ENCODE measurements at places on chromosomes 4 and X.
A peak's percentile ranks its signal among the peaks of the same experiment; 100 is the strongest.

GRCh38 chr4:126939401-126939800 is 693.4 kb upstream of the INTU start:
- DNase-seq, result no peak

DNA sequence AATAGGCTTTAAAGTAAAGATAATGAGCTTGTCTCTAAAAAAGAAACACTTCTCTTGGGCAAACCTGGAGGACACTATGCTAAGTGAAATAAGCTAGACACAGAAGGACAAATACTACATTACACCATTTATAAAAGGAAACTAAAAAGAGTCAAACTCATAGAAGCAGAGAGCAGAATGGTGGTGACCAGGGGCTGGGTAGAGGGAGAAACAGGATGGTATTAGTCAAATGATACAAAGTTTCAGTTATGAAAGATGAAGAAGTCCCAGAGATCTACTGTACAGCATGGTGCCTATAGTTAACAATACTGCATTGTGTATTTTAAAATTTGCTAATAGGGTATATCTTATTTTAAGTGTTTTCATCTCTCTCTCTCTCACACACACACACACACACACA is 28.5 kb downstream of the ACSL4 start:
- no peak for DNase-seq

DNA sequence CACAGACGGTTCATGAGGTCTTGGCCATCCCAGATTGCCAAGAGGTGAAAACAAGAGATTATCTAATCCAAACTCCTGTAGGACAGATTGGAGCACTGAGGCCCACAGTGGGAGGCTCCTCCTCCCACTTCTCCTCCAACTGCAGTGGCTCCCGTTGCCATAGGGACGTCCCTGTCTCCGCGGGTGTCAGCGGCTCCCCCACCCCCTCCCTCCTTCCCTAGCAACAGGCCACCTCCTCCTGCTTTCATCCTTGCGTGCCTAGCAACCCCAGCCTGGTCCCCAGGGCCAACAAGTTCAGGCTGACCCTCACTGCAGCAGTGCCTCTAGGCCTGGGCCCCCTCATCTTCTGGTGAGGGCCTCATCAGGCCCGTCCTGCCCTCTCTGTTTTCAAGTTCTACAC is 6.8 kb upstream of the IQSEC2 start:
- DNase-seq, result peak; percentile 20

DNA sequence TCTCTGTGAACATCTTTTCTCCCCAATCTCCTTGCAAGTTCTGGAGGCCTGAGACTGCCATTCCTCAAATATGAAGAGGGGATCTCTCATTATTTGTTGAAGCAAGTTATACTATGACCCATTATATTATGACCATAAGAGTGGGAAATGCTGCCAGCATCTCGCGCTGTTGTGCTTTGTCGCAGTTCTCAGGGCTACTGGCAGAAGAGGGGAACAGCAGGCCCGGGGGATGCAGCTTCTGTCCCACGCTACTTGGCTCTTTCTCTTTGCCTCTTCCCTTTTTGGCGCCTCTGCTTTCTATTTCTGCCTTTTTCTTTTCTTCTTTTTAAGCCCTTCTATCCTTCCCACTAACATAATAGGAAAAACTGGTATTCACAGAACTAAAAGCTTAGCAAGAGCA is 64.2 kb downstream of the GEMIN8 start:
- DNase-seq, result no peak

DNA sequence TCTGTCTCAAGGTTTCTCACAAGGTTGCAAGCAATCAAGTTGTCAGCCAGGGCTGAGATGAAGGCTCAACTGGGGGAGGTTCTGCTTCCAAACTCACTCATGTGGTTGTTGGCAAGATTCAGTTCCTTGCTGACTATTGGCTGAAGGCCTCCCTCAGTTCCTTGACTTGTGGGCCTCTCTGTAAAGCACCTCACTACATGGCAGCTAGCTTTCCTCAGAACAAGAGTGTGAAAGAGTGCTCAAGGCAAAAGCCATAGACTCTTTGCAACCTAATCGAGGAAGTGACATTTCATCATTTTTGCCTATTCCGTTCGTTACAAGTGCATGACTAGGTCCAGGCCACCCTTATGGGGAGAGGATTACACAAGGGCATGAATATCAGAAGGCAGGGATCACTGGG is 52.0 kb downstream of the CXorf58 start:
- DNase-seq, result peak; percentile 16

DNA sequence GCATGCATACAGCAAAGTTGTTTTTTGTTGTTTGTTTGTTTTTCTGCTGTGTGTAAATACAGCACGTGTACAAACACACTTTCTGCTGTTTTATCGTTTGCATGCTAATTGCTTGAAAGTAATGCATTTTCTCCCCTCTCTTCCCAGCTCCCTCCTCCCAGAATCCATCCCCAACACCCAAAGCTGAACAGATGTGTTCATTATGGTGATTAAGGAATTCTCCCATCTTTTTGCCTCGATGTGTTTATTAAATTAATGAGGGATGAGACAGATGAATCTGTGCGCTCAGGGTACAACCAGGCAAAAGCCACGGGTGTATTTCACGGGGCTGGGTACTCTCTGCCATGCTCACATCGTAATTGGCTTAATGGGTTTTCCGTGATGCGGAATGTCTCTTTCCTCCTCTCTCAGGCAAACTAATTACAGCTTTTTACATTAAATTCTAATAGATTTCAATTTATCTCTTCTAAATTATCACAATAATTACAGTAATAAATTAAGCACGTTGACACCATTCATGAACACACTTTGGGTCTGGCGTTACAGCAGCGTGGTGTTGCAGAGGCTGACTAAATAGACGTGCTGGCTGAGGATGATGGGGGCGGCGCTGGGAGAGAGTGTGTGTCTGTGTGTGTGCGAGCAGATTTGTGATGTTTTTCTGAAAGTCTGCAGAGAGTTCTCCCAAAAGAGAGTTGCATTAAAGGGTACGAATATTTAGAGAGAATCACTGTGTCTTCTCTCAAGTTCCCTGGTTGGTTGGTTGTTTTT is 117.7 kb downstream of the CRLF2 start:
- DNase-seq, result no peak

DNA sequence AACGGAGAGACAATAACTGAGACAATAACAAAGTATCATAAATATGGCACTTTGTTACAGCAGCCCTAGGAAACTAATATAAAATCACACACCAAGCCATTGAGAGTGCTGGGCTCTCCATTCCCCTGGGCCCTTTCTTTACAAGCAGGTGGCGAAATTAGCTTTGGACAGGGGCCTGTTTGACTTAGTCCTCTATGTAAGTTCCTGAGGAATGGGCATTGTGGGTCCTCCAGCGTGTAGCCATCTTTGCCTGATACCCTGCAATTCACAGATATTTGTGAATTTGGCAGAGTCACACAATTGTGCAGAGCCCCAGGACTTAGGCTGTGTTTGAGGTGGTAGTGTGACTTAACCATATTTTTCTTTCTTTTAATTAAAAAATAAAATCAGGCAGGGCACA is 67.6 kb downstream of the BCOR start:
- DNase-seq, result no peak

DNA sequence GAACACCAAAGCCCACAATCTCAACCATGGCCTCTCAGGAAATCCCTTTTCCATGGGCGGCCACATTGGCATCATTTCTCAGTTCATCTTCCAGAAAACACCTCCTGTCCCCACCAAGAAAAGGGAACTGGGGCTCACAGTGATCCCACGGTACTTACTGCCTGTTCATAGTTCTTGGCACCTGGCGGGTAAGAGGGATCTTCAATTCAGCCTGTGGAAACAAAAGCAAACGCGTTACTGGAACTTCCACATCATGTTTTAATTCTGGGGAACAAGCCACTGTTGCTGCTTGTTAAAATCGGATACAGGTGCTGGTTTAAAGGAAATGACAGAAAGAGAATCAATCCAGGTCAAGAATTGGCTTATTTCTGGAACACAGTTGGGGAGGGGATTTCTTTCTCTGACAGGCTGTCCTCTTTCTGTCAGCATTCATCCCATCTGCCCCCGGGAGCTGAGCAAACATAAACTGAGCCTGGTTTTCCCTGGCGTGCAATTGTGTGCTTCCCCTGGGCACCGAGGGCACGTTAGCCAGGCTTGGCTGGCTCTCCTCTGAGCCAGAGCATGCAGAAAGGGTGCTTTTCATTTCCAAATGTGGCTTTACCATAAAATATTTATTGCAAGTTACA is 16.8 kb downstream of the CLNK start:
- DNase-seq, result no peak

DNA sequence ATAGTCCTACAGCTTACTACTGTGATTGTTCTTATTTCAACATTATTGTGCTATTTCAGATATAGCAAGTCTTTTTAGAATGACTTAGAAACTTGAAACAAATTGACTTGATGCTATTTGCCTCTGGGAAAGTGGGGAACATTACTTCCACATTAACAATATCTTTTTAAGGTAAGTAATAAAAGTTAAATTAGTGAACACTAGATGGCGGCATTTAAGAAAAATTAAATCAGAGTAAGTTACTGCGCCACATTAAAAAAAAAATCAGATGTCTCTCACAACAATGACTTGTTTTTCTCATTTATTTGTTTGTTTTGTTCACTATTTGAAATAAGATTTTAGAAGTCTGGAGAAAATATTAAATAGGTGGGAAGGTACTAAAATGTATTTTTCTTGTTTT is 1026.9 kb upstream of the SLIT2 start:
- DNase-seq, result no peak

GRCh38 chr4:127580891-127581290 is 51.9 kb upstream of the INTU start:
- DNase-seq, result no peak

DNA sequence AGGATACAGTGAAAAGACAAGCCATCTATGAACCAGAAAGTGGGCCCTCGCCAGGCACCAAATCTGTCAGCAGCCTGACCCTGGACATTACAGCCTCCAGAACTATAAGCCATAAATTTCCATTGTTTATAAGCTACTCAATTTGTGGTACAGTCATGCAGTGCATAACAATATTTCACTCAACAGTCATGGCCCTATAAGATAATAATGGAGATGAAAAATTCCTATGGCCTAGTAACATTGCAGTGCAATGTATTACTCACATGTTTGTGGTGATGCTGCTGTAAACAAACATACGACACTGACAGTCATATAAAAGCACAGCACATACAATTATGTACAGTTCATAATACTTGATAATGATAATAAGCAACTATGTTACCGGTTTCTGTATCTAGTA is 17.1 kb upstream of the TLR1 start:
- no peak for DNase-seq

- no peak for DNase-seq
Measured at GRCh38 chr4:1754336-1754735, 33.0 kb downstream of the TACC3 start.

DNA sequence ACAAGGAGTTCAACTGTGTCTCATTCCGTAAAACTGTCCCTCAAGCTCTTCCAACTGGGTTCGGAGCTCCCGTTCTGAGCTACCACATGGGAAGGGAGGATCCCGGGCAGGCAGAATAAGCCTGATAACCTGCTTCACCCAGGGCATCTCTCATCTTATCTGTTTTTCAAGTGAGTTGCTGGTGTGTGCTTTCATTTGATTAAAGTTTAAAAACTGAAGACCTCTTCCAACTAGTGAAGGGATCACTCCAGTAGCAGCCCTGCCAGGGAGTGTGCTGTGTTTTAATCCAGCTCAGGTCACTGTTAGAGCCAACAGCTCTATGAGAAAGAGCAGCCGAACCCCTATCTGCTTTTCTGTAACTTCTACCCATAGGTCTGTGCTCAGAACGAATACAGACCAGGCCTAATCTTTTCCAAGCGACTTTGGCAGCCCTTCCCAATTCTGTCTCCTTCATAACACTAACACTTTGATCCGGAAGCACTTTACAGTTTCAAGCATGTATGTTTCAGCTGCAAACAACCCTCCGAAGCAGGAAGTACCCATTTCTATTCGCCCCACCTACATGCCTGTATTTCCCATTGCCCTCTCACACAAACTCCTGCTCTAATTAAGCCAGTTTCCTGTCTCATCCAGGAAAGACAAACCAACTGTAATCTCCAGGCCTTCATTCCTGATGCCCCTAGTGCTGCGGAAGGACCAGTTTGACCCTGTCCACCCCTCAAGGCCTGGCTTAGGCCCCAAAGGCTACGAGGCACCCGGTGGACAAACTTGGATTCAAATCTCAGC is 60.9 kb downstream of the IRF2 start:
- DNase-seq, result no peak

- DNase-seq, result no peak
Measured at GRCh38 chrX:334971-335757, 16.6 kb upstream of the GTPBP6 start.

GRCh38 chr4:169269916-169270809 is 593 bp downstream of the SH3RF1 start:
- peak; percentile 42 for DNase-seq

DNA sequence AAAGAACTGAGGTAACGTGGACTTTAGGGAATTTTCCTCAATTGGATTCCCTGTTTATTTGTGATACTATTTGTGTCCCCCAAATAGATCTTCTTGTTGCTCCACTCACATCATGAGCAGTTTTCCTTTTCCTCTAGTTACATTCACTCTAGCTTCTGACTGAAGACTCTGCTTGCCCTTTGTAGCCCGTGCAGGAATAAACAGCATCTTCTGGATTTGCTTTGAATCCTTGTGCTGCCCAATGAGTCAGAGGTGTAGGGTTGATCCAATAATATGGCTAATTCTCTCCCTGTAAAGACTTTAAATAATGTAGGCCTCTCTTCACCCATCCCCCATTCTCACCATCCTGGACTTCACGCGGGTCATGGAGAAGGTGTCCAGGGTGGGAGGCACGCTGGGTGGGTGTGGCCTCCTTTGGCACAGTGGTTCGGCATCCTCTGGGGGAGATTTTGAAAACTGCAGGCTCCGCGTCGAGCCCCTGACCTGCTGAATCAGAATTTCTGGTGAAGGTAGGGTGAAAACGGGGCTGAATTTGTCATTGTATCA is 9.0 kb downstream of the HAND2 start:
- DNase-seq, result no peak

GRCh38 chrX:35076061-35076460 is 133.5 kb downstream of the FAM47B start:
- DNase-seq, result no peak

- DNase-seq, result no peak
Measured at GRCh38 chr4:109994415-109994827, 81.7 kb downstream of the EGF start.

DNA sequence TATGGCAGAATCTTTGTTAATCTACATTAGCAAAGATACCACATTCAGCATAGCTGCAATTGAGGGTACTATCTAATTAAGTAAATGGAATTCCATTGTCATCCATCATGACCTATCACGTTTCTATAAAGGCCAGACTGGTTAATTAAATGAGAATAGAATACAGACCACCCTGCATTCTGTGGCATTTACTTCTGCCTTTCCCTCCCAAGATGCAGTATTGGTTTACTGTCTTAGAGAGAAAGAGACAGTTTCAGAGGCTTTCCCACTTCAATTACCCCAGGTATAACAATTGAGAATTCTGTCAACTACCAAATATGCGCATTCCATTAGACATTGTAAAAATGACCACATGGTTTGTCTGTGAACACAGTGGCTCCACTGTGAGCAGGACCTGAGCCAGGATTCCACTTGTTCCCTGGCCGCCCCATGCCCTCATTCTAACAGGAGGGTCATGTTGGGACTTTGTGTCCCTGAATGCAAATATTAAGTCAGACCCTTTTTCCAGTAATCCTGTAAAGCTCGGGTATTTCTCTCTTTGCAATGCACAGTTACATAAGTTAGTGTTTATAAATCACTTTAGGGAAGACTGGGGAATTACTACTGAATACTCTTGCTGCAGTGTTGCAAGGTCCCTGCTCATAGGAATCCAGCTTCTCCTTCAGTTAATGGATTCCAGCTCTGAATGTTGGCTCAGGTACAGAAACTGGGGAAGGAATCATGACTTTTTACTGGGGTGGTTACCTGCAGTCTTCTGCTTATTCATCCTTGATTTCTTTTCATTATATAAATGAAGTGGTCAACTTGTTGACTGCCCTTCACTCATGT is 261.0 kb downstream of the PDGFC start:
- DNase-seq, result no peak

All from activated CD8-positive, alpha-beta T cell treated with anti-CD3 and anti-CD28 coated beads for 36 hours (primary cell).